ENCODE measurements at places on chromosomes 2 and 18.
A peak's percentile ranks its signal among the peaks of the same experiment; 100 is the strongest.

- DNase-seq: peak; percentile 83
Measured at GRCh38 chr18:37565101-37565976, at the start of gene CELF4. Gene CELF4 (minus strand): TSS chr18:37565798.

GRCh38 chr18:40341701-40342100 is 1613.3 kb upstream of the PIK3C3 start:
- DNase-seq: no peak

GRCh38 chr18:22032392-22032961 is 136.9 kb upstream of the GATA6 start:
- no peak for DNase-seq

DNA sequence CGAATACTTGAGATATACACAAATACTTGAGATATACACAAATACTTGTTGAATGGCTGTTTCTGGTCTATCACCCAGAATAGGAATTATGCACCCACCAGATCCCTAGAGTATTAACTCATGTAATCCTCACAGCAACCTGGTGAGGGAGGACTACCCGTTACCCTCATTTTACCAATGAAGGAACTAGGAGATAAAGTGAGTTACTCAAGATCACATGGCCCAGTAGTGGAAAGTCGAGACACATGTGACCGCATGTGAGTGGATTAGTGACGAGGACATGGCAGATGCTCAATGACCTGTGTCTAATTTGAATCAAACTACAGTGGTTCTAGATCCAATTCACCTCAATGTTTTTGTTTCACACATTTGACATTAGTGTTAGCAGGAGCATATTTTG is 2.4 kb downstream of the MOGAT1 start:
- no peak for DNase-seq

- DNase-seq: no peak
Measured at GRCh38 chr2:180523621-180524340, 456.6 kb upstream of the UBE2E3 start.

- no peak for DNase-seq
Measured at GRCh38 chr18:25062720-25063119, 289.2 kb downstream of the ZNF521 start.

DNA sequence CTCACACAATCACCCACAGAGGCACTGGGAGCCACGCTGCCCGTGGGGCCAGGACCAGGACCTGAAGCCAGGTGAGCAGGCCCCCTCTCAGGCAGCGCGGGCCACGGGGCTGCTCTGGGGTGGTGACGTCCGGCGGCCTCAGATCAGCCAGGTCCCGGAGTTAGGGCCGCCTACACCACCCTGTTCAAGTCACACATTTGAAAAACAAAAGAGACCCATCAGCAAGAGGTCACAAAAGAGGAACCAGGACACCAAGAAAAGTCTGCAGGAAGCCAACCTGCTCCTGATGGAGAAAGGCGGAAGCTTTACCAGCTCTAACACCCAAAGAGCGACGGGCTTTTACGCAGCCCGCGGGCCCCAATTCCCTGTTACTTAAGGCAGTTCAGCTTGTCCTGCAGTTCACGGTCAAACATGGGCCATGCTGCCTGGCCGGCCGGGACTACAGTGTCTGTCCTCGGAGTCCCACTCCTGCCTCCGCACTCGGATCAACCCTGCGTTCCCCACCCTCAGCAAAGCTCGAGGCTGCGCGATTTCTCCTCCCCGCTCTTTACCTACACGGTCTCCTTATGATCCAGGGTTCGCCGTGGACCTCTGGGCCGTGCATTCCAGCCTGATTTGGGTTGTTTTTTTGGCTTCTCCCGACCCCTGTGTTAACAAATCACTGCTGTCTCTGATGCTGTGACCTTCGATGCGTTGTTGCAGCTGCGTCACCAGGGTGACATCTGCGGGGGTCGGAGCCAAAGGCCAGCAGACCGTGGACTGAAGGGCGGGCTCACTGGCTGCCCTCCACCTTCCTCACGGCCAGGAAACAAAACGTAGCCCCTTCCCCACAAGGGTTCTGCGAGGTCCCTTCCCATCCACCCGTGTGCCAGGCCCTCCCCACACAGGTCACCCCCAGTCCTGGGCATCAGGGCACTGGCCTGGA is 31.0 kb downstream of the SNORC start:
- DNase-seq: no peak

DNA sequence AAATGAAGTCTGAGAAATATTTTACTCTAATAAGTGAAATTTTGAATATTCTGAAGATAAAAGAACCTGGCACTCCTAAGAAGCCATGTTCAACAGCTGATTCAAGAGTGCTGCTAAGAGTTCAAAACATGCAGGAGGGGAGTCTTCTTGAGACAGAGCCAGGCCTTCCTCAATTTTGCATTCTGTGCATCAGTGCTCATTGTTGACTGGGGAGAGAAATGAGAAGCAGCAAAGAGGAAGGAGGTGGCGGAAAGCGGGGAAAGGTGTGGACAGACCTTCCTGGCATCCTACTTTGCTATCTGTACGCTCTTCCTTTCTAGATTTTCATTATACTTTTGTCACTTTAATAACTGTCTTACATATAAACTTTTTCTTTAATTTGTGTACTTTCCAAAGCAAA is 29.7 kb upstream of the TXNDC2 start:
- DNase-seq: no peak

GRCh38 chr2:7951490-7951889 is 730.4 kb upstream of the ID2 start:
- no peak for DNase-seq

GRCh38 chr18:49013961-49014604 is 63.3 kb upstream of the SMAD7 start:
- peak; percentile 82 for DNase-seq

DNA sequence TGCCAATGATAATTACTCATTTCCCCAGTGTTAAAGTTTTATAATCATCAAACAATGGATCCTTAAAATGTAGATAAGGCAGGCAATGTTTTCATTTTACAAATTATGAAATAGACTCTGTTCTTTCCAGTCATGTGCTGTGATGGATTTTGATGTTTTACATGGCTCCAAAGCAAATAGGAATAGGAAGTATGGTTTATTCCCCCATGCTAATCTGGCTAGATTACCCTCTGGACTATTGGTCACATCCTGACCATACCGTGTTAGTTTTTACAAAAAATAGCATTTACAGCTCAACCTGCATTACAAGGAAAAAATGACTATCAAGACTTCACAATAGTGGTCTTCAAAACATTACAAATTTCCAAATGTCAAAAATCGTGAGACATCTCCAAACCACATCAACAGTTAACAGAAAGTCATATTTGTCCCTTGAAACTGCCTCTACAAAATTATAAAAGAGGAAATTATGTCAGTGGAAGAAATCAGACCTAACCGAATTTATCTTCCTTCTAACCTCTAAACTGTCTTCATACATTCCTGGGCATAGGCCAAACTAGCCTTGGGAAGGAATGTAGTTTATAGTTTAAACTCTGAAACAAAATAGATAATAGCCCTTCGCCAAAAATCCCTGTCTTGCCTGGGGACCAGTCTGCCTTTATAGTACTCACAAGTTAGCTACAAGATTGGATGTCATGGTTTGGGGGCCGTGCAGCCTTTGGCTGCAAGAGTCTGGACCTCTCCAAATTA is 1941.2 kb upstream of the CELF4 start:
- no peak for DNase-seq

DNA sequence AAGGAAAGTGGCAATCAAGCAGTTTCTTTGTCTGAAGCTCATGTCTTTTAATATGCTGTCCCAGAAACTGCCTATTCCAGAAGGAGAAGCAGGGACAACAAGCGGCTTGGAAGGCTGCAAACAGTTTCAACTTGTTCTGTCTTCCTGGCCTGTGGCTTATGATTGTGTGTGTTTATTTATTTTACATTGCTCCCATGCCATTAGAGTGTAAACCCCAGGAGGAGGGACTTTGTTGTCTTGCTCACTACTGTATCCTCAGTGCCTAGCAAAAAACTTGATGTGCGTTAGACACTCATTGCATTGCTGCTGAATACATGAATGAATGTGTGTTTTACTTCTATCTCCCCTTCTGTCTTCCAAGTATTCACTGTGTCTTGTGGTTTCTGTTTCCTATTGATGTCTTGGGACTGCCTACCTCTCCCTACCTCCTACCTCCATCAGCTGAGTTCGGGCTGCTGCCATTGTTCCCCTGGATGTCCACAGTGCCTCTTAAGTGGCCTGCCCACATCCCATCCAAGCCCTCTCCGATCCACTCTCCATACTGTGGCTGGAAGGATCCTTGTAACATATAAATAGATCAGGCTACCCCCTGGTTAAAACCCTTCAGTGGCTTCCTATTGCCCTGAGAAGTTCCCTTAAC is 261.4 kb downstream of the DYSF start:
- DNase-seq: peak; percentile 62

- no peak for DNase-seq
Measured at GRCh38 chr2:36667931-36668330, 28.6 kb upstream of the VIT start.

- DNase-seq: no peak
Measured at GRCh38 chr18:62998443-62998842, 283.1 kb downstream of the PHLPP1 start.

DNA sequence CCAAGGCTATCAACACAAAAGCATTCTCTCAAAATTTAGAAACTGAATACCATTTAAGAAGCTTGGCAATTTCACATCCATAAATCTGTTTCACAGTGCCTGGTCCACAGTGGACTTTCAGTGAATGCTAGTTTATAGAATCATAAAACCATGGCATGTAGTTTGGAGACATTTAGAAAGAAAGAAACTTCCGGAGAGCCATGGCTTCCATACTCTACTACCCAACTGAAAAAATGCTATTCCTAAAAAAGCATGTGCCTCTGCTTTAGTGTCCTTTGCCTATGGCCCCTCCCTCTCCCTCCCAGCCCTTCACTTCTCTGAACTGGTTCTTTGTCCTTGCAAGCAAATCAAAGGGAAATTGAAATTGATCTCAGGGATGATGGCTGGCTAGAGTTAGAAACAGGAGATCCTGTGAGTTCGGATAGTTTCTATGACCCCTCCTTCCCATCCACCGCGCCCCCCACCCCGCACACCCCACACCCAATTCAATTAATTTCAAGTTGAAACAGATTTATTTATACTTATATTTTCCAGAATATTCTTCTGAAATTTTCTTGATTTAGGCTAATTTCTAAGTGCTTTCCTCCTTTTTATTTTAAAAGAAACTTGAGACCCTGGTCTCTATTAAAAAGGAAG is 248.3 kb downstream of the TRIB2 start:
- DNase-seq: no peak
